Stimulated activated CD8-positive, alpha-beta memory T cell treated with anti-CD3 and anti-CD28 coated beads, Interleukin-4, amount 100 ng/mL, for 4 hours (primary cell): ENCODE measurements at places on chromosomes 11 and 22.

GRCh38 chr11:38169286-38169685, 1571.2 kb upstream of the RAG2 start:
- DNase-seq: no peak

DNA sequence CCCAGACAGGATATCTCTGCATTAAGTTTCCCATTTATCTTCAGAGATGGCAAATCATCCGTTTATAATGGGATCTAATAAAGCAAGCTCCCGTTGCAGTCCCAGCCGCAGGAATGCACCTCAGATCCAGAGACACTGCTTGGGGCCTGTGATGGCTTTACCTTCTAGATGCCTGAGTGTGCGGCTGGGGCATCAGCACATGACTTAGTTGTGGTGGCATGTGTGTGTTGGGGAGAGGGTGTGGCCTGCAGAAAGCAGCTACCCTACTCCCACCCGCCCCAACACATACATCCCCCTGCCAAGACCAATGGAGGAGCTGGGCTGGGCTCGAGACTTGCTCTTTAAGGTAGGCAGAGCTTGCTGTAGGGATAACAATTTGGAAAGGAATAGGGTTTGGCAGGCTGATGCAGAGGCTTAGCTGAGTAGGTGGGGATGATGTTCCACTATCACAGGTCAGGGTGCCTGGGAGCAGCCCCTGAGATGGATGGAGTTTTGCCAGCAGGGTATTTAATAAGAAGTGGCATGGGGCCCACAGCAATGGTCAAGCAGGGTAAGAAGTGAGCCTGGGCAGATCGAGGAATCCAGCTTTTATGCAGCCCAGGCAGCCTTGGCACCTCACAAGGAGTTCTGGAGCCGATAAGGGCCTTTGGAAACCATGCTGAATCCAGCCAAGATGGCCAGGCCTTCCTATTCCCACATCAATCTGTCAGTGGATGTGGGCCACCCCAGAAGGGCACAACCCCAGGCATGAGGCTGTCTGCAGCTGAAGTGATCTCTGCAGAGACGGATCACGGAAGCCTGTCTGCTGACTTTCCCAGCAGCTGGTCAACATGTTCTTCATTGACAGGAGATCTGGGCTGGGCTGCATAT, 601.3 kb downstream of the BUD13 start:
- no peak for DNase-seq

DNA sequence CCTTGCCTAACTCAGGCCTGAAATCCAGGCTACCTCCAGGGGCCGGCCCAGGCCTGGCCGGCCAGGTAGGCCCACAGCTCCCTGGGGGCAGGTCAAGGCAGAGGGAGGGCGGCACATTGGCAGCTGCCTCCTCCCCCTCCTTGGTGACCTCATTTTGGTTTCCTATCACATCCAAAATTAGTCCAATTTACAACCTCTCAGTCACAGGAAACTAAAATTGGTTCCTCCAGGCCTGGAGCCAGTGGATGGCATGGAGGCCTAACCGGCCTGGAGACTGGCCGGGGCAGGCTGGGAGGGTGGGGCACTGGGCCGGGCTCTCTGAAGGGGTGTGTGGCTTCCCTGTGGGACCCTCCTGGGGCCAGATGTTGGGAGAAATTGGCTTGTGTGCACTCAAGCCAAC, 35.9 kb downstream of the LRRC10B start:
- no peak for DNase-seq

- DNase-seq: no peak
These were observed 68.7 kb downstream of the WT1 start for GRCh38 chr11:32366666-32367065.

DNA sequence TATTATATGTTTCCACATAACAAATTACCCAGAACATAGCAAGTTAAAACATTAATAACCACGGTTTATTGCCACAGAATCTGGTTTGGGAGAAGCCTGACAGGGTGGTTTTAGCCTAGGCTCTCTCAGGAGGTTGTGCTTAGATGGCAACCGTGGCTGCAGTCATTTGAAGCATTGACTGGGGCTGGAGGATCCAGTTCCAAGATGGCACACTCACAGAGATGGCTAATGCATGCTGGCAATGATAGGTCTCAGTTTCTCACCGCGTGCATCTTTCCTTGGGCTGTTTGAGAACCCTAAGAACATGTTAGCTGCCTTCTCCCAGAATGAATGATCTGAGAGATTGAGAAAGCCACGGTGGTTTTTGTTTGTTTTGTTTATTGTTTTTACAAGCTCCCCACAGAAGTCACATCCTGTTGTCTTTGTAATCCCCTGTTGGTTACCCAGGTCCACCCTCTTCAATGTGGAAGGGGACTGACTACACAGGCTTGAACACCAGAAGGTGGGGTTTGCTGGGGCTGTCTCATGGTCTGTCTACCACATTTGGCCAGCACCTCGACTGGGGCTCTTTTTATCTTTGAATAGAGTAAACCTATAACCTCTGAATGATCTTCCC, 36.6 kb upstream of the GRAMD1B start:
- no peak for DNase-seq

DNA sequence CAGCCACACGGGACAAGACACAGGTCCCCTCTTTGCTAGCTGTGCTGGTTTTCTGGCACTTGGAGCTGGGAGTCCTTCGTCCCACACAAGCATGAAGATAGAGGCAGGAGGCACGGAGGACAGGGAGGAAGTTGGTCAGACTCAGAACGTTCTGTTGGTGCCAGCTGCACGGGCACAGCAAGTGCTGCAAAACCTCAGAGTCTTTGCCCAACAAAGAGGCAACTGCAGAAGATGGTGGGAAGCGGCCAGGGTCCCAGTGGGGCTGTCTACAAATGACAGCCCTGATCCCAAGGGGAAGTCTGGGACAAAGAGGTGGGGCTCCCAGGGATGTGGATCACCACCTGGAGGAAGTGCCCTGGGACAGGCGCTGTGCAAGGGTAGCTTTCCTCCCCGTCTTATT, 9.4 kb upstream of the OSM start:
- no peak for DNase-seq
